ENCODE measurements at places on chromosomes 1 and 21.

- DNase-seq = no peak
These were observed 156.4 kb upstream of the ZC3H12A start for GRCh38 chr1:37317870-37318467.

- DNase-seq = no peak
These were observed 2.1 kb upstream of the TMCO2 start for GRCh38 chr1:40245686-40246085.

- no peak for DNase-seq
These were observed 3.3 kb upstream of the FMOD start for GRCh38 chr1:203354246-203354645.

GRCh38 chr1:223556414-223557129 lies 108.9 kb downstream of the CAPN8 start:
- DNase-seq = no peak

GRCh38 chr21:38768471-38769063 lies 37.2 kb upstream of the ETS2 start:
- no peak for DNase-seq

DNA sequence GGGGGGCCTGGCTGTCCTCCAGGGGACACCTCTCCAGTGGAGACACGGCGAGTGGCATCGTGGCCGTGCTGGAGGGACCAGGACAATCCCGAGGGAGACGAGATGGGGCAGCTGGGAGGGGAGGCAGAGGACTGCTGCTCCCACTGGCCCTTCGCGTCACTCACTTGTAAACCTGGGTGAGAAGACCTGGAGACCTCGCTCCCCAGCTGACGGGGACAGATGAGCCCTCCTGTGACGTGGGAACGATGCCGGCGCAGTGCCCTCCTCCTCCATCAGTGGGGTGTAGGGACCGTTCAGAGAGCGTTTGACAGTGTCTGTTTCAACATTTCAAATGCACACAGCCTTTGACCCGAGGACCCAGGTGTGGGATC lies 4.6 kb downstream of the SPATC1L start:
- no peak for DNase-seq

DNA sequence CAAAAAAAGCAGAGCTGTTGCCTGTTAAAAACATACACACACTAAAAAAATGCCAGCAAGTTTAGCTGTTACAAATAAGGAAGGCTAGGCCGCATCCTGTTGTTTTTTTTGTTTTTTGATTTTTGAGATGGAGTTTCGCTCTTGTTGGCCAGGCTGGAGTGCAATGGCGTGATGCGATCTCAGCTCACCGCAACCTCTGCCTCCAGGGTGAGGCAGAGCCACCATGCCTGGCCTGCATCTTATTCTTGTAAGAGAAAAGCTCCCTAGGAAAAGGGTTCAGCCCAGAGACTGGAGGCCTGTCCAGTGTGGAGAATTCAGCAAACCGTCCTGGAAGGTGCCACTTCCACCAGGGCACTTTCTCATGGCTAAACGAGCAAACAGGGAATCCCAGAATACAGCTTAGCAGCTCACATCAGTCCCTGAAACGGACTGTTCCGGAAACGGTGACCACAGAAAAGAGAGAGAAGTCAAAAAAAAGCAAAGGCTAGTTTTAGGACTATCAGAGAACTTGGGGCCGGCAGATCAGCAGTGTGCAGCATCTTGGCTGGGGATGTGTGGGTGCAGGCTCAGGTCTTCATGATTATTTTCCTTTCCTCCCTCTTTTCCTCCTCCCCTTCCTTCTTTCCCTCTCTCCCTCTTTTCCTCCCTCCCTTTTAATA lies 283.6 kb downstream of the AJAP1 start:
- DNase-seq = no peak

DNA sequence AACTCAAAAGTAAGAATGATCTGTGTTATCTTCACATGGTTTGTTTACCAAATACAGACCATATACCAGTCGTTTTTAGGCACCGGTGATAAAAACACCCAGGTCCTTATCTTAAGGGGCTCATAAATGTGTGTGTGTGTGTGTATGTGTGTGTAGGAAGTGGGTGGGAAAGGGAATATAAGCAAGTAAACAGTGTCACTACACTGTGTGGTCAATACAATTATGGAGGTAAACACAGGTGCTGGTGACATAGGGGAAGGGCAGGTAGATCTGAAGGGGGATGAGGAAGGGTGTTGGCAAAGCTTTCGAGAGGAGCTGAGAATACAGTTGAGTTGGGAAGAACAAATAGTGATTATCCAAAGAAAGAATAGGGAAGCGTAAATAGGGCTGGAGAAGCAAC lies 19.1 kb upstream of the MRPS6 start:
- DNase-seq = peak; percentile 82

- no peak for DNase-seq
These were observed 18.2 kb downstream of the OR2C3 start for GRCh38 chr1:247517795-247518612.

DNA sequence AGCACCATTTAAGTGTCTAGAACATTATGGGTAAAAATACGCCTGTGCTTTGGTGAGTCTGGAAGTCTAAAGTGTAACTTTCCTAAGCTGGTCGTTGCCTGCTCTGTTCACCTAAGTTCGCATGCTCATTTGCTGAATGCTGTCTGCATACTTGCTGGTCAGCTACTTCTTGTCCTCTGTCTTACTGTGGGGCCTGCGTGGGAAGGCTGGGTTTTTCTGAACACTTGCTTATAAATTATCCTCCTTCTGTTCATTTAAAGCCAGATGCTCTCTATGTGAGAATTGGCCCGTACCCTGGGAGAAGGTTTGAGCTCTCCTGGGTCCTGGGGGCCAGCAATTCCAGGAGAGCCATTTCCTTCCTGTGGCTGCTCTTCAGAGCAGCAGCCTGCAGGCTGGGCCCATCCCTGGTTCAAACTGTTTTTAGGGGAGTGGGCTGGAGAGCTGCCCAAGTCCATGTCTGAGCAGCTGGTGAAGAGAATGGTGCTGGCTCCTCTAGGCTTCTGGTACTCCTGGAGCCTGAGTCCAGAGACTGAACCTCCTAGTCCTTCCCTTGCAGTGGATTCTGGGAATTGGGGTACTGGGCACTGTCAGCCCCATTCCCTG lies 75.7 kb downstream of the GALNT2 start:
- DNase-seq = no peak

DNA sequence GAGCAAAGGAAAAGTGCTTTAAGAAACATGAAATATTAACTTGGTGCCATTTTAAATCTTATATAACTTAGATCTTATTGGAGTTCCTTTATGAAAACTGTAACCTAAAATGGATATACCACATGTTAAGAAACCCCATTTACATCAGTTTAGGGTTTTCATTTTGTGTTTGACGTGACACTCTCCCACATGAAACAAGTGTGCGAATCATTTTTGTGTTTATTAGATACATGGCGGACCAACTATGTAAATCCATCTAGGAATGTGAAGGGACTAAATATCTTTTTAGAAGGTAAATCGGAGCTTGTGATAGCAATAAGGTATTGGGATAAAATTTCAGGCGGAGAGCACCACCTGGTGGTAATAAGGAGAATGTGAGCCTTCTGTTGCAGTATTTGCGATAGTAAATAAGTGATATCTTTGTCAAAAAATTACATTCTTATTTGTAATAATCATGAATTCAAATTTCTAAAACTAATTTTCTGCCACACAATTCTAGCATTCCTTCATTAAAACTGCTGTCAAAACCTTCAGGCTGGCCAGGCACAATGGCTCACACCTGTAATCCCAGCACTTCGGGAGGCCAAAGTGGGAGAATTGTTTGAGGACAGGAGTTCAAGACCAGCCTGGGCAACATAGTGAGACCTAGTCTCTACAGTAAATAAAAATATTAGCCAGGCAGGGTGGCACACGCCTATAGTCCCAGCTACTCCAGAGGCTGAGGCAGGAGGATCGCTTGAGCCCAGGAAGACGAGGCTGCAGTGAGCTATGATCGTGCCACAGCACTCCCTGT lies 31.3 kb downstream of the SMAP2 start:
- DNase-seq = no peak

DNA sequence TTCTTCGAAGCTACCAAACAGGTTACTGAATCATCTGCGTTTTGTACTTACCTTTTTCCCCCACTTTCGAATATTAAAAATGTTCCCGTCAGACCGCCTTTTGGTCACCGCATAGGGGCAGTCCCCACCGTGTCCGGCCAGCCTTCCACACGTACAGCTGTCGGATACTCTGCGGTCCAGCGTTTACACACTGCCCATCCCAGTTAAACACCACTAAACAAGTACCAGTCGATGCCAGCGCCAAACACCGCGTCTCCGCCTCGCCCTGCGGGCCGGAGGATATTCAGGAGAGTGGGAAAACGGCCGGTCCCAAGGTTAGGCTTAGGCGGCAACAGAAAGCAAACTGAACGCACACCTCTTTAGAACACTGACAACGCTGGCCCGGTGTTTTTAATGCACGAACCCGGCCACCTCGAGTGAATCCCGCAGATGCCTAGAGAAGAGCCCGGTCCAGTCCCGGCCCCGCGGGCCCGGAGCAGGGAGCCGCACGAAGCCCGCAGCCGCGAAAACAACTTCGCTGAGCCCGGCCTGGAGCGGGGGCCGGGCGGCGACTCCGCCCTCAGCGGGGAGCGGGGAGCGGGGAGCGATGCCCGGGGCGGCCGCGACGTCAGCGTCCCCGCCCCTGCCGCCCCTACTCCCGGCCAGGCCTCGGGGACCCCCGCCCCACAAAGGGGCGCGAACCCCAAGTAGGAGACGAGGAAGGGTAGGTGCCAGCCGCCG lies 730 bp upstream of the PHF13 start:
- no peak for DNase-seq

- no peak for DNase-seq
These were observed 26.9 kb downstream of the TOMM20 start for GRCh38 chr1:235101558-235102258.

DNA sequence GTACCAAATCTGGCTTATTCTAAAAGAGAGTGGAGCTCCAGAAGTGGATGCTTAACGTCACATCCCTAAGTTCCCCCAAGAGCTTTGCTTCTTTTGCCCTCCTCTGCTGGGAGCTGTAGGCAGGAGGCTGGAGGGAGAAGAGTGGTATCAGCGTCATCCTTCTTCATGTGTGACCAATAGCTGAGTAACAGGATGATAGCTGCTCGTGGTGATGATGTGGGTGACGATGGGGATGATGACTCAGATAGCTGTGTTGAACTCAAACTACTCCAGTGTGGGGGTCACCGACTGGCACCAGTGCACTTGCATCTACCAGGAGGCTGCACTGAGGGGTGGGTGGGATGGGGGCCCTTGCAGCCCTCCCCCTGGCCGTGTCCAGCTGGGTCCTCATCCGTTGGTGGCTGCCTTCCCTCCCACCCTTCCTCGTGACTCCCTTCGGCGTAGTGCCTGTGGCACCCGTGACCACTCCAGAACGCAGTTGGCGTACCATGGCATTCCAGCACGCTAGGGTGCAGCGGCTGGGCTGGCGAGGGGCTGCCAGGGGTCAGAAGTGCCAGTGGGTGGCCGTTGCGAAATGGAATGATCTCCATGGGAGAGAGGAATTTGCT lies 1.1 kb downstream of the IGFN1 start:
- no peak for DNase-seq

GRCh38 chr1:40662864-40663263 lies 2.6 kb downstream of the RIMS3 start:
- no peak for DNase-seq

- DNase-seq = no peak
These were observed at the start of gene CLCNKA for GRCh38 chr1:16021681-16022080. CLCNKA (plus strand) TSS chr1:16022036; CDS start chr1:16022620, 584 bp downstream.

DNA sequence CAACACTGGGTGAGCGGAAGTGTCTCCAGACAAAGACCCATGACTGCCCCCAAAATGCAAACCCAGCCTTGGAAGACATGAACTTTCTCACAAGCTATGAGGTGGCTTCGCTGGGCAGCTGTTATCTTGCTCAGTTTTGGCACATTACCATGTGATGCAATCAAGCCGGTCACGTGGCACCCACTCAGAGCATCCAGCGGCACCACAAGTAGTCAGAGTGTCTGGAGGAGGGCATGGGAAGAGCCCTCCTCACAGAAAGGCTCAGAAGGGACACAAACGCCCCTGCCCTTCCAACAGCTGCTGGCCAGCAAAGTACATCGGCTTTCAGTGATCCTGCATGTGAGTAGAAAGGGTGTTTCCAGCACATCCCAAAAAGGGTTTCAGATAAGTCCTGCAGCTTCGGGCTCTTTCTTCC lies 145.5 kb upstream of the IRF2BP2 start:
- no peak for DNase-seq

DNA sequence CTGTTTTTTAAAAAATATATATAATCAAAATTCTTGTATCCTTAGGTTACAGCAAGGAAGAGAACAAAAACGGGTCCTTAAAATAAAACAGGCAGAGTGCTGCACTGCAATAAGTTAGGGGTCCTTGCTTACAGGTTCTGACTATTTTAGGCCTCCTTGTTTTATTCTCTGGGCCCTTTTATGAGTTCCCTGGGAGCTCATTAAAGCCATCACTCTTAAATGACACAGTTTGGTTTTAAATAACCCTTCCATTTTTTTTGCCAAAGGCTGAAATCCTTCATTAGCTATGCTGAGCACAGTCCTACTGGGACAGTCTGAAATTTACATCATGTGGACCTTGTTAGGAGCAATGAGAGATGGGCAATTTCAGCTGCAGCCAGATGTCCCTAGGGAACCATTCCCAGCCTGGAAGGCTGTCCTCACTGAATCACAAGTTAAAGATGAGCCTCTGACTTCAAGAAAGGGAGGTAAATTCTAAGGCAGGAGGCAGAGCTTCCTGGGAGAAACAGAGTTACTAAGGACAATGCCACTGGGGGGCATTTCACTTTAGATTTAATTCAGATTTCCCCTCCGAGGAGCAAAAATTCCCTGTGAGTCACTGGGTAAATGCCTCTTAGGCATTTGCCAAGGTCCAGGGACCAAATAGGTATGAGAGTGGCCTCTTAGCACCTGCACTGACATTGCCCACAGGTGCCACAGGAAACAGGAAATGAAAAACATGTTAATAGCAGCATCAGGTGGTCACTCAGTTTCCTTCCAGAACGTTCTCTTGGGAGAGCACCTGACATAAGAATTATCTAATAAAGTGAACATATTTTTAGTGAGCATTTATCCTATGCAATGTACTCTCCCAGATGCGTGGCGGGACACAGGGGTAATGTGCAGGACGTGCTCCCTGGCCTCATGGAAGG lies 3.8 kb upstream of the MUL1 start:
- DNase-seq = no peak

DNA sequence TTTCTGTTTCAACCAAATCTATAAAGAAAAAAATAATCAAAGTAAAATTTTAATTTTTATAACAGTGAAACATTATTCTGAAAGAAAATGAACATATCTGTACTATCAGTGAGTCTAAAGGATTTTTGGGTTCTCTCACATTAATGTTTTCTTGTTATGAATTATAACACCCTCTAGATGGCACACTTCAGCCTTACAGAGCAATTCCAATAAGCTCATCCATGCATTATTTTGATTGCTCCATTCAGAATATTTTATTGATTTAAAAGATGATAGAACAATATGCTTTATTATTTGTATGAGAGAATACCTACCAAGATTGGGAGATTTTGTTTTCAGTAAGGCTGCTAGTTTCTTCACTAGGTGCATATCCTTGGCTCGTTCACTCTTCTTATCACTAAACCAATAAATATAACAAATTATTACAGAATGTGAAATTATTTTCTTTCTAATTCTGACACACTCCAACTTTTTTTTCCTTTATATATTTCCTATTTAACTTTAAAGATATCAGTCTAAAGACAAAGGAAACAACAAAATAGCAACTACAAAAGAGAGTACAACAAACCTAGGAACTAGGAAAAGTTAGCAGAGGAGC lies 82.4 kb downstream of the RAB3GAP2 start:
- peak; percentile 27 for DNase-seq

All from LNCaP clone FGC (cell line).